Fibroblast of lung (primary cell): ENCODE measurements at places on chromosomes 16 and 17.

- DNase-seq = no peak
Measured at GRCh38 chr17:35218915-35219314, 24.0 kb upstream of the SLFN5 start.

GRCh38 chr16:49352892-49353291, 20.7 kb upstream of the C16orf78 start:
- no peak for DNase-seq

GRCh38 chr16:84751241-84751640, 51.4 kb downstream of the USP10 start:
- DNase-seq = no peak

DNA sequence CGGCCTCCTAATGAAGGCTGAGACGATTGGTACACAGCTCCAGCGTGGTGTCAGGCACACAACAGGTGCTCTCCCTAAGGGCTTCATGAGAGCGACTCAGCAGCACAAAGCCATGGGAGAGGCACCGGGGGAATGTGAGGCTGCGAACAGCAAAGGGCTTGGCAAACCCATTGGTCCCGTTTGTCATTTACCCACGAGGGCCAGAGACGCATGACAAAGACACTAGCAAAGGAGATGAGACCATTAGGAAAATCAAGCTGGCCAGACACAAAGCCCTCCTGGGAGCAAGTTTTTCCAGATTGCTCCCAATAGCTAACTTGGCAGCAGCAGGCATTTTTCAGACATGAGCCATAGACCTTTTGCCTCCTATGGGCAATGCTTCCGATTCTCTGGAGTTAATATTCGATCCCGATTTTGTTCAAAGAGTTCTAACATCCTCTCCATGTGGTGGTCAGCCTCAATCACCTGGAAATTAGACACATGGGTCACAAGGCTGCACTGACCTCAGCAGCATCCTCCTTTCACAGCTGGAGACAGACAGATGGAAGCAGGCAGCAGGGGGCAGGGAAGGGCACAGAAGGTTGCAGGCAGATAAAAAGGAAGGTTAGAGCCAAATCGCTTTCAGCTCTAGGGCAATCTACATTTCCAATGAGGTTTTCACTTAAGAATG, 38.2 kb downstream of the TK2 start:
- peak; percentile 71 for DNase-seq

- peak; percentile 58 for DNase-seq
Measured at GRCh38 chr17:17736205-17737183, 55.2 kb downstream of the RAI1 start.

DNA sequence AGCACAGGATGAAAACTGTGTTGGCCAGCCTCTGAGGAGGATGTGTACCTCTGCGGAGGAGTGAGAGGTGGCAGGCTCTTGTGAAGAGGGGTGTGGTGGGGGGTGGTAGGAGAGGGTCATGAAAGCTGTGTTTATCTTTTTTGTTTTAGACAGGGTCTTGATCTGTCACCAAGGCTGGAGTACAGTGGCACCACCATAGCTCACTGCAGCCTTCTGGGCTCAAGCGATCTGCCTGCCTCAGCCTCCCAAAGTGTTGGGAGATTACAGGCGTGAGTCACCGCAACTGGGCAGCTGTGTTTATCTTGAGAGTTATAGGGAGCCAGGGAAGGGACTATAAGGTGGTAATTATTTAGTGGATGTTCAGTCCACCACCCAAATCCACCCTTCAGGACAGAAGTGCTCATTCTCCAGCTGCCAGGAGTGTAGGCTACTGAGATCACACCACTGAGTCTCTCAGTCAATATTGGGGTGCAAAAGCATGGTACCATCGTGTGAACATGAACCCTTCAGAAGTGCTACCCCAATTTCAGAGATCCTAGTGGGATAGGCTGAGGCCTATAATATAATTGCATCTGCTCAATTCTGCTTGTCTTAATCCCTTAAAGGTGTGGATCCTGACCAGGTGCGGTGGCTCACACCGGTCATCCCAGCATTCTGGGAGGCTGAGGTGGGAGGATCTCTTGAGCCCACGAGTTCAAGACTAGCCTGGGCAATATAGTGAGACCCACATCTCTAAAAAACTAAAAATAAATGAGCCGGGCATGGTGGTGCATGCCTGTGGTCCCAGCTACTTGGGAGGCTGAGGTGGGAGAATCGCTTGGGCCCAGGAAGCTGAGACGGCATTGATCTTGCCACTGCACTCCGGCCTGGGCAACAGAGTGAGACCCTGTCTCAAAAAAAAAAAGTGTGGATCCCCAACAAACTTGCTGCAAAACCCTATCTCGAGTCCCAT, 788 bp upstream of the EXOC3L1 start:
- DNase-seq = peak; percentile 63

GRCh38 chr17:51180486-51180885, 14.3 kb downstream of the NME2 start:
- no peak for DNase-seq

GRCh38 chr16:73697336-73697735, 599.3 kb upstream of the PSMD7 start:
- DNase-seq = no peak

GRCh38 chr17:2071024-2071385, 16.1 kb downstream of the HIC1 start:
- DNase-seq = no peak
